NCI-H1092 treated with DMSO at 0.1 percent for 48 hours (cell line): ENCODE measurements at places on chromosomes 6 and 20.

DNA sequence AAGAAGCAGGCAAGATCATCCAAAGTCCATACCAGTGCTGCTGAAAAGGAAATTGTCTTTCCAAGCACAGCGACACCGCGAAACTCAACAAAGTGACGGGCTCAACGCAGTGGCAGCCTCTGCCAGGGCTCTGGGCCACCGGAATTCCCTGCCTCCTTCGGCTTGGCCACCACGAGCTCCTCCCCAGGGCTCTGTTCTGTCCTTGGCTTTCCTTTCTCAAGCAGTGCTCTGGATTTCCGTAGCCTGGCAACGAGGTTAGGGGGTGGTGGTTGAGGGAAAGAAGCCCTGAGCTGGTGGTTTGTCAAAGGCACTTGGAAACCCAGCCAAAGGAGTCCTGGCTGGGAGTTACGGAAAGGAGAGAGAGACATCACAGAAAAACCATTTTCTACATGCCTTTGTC is 31.2 kb downstream of the PRR18 start:
- no peak for DNase-seq

DNA sequence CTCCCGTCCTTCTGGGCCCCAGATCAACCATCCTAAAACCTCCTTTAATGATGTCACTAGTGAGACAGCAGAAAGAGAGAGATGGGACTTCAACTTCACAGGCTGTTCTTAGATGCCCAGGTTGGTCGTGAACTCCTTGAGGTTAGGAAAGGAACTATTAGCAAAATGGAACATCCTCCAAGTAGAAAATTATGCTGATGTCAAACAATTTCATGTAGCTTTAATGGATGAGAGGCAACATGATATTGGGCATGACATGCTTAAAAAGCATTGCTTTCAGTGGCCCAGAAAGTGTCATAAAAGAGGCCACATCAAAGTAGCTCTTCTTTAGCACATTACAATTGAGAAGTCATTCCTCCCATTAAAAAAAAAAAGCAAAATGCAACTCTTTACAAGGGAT is 248.1 kb downstream of the PTPRT start:
- no peak for DNase-seq

DNA sequence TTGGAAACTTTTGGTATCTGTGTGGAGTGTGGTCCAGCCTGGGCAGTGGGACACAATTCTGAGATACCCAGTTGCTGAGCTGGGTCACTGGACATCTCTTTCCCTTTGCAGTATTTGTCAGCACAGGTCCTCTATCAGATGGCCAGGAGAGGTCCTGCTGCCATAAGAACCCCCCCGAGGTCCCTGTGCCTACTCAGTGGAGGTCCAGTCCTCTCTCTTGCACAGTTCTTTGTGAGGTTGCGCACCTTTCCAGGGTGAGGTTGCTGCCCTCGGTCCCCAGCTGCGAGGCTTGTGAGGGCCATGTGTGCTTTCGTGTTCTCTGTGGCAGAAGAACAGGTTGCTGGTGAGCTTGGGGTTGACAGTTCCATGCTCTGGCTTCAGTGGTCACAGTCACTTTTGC is 320.6 kb downstream of the QKI start:
- no peak for DNase-seq

DNA sequence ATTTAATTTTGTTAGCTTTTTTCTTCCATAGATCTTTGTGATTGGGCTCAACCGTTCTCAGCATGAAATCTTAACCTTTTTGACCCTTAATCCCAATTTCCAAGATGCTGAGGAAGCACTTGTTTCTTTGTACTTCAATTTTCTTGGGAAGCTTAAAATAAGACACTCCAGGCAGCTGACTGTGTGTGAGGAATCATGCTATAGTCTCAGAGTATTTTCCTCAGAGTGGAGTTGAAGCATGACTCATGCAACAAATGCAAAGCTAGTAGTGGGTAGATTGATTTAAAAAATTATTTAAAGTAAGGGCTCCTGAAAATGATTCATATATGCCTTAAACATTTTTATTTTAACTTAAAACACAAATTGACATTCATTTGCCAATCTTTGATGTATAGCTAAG is 168.7 kb downstream of the BTBD3 start:
- no peak for DNase-seq

DNA sequence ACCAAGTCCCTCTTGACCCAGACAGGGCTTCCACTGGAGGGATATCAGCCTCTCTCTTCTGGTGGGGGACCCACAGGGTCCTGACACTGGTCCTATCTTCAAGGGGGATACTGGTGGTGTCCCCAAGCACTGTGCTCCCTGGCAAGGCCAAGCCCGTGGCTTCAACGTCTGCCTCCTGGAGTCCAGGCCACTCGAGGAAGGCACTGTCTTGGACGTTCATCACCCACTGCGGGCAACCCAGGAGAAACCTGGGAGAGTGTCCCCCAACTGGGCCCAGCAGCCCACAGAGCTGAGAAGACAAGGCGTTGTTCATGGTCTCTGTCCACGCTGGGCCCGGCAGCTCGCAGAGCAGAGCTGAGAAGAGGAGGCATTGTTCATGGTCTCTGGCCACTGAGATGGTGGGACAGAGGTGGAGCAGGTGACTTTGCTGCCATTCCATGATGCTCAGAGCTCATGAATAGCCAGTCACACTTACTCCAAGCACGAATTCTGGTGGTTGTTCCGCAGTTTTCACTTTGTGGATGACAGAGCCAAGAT is 37.5 kb upstream of the FRMD1 start:
- DNase-seq, result no peak

GRCh38 chr6:115582386-115582785 is 478.3 kb downstream of the FRK start:
- DNase-seq, result no peak

GRCh38 chr6:29702519-29703103 is 20.6 kb upstream of the HLA-F start:
- no peak for DNase-seq

- peak; percentile 48 for DNase-seq
These were observed 194.4 kb downstream of the FOXA2 start for GRCh38 chr20:22389836-22390542.

DNA sequence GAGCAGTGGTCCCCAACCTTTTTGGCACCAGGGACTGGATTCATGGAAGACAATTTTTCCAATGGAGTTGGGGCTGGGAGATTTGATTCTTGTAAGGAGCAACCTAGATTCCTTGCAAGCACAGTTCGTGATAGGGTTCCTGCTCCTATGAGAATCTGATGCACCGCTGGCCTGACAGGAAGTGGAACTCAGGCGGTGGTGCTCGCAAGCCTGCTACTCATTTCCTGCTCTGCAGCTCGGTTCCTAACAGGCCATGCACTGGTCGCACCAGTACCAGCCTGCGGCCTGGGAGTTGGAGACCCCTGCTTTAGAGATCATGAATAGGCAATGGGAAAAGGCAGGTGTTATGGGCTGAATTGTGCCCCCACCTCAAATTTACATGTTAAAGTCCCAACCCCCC is 131.2 kb downstream of the PFDN4 start:
- DNase-seq, result no peak

DNA sequence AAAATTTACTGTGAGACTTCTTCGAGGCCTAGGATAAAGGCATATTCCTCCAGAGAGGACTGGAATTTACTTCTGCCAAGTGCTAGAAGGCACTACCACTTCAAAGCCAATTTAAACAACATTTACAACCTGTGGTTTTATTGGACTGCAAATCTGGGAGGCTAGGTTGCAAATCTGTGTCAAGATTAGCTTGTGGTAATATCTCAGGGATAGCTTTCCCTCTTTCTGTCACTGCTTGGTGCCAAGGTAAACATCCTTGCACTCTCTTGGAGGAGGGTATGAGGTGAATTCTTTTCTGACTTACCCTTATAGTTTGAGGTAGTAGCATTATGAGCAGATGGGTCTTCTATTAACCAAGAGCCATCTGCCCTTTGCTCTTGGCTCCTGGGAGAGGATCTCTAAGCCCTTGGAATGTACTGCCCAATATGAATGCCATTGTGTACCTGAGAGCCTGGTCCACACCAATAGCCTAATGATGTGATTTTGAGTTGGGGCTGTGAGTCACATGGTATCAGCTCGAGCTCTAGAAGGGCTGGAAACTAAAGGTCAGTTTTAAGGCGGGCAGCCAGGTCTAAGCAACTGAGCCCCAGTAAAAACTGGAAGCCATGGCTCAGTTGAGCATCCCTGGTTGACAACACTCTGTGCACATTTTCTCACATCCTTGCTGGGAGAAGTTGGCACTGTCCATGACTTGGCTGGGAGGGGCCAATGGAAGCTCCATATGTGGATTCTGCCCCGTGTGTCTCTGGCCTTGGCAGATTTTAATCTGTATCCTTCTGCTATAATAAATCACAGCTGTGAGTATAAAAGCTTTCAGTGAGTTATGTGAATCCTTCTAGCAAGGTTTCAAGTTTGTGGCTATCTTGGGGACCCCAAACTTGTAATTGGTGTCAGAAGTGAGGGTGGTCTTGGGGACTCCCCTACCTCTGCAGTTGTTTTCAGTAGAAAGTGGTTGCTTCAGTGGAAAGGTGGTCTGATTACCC is 188.1 kb downstream of the UBE3D start:
- DNase-seq, result no peak

- DNase-seq, result no peak
These were observed 289.9 kb downstream of the KIF16B start for GRCh38 chr20:16283307-16283706.

DNA sequence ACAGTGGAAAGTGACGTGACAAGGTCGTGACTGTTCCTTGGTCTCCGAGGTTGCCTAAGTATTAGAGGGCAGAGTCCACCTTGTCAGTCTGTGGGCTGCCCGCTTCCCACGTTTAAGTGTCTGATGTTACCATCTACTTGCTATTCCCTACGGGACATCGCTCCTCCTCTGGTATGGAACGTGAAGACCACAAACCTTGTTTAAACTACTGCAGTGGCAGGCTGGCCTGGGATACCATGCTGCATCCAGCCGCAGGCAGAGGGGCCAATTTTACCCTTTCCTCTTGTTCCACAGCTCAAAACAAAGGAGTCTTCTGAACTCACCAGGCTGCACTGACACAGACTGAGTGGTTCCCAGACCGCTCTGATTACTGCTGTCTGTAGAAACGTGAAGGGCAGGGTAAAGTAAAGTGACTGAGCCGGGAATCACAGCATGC is 275.9 kb downstream of the FOXC1 start:
- no peak for DNase-seq

- DNase-seq, result no peak
These were observed 206.4 kb upstream of the SUPT3H start for GRCh38 chr6:45584127-45584526.

DNA sequence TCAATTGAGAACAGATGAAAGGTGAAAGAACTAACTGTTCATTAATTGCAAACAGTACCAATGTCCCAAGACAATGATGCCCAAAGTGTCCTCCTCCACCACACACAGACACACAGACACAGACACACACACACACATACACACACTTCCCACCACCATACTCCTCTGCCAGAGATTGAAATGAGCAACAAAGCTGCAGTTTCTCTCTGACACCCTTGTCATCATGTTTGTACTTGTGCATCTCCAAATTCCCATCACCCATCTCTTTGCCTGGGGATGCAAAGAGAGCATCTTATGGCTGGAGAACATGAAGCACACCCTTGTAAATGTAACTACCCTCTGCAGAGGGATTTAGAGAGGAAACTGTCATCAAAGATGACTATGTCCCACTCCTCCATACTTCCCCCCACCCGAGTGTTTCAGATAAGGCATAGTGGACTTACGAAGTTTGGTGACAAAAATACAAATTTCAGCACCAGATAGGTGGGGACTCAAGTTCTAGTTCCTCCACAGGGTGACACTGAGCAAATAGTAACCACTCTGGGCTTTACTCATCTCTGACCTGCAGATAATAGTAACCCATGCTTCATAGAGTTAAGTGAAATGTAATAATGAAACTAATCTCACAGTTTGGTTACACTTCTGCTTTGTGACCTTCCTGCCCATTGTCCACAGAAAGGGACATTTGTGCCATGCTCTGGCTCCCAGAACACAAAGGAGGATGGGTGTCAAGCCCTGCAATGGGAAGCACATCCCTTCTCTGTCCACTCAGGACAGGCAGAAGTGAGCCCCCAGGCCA is 8.7 kb downstream of the MAFB start:
- no peak for DNase-seq

- DNase-seq, result no peak
These were observed 15.7 kb upstream of the TMEM217 start for GRCh38 chr6:37273690-37274089.

DNA sequence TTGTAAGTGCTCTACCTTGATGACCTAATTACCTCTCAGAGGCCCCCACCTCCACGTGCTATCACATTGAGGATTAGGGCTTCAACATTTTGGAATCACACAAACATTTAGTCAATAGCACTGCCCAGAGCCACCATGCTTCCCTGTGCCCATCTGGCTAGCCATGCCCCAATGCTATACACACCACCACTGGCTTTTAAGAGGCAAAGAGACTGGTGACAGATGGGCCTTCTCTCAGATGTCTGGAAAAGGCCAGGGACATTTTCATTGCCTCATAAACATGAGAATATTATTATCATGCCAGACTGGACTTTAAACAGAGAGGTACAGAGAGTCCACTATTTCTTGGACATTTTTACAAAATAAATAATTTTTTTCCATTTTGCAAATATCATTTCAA is 29.8 kb downstream of the TRMT6 start:
- no peak for DNase-seq

GRCh38 chr6:20800229-20800628 is 266.0 kb downstream of the CDKAL1 start:
- DNase-seq, result no peak

DNA sequence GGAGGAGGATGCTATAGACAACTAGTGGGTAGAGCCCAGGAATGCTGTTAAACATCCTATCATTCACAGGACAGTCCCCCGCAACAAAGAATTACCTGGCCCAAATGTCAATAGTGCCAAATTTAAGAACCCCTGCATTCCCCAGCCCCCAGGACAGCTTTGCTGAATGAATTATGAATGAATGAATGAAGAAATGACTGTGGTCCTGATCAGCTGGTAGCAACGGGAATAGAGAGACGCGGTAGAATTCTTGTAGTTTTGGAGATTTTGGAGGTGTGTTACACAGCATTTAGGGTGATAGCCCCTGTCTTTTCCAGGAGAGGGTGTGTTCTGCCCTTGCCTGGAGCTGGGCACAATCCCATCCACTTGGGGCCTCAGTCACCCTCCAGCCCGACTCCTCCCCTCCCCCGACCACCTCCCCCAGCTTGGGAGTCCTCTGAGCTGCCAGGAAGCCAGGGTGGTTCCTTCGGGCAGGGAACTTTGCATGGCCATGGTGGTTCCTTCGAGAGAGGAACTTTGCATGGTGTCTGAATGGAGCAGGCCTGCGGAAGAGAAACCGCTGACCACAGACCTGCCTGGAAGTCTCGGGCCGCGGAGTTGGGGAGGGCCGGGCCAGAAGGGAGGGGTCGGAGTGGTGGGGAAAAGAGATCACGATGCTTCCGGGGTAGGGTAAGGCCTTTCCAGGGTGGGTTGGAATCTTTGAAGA is 1.0 kb upstream of the HCK start:
- DNase-seq, result no peak
